ENCODE measurements at places on chromosomes 4 and X.

GRCh38 chrX:155055494-155055893 is 15.4 kb downstream of the CMC4 start:
- peaks cover 9% of the 10 kb centered on the region for H3K4me1 ChIP-seq
- peaks cover 4% of the 10 kb centered on the region for H3K36me3 ChIP-seq
- DNase-seq: no peak
- no peaks in the 10 kb centered on the region for H3K27me3 ChIP-seq

DNA sequence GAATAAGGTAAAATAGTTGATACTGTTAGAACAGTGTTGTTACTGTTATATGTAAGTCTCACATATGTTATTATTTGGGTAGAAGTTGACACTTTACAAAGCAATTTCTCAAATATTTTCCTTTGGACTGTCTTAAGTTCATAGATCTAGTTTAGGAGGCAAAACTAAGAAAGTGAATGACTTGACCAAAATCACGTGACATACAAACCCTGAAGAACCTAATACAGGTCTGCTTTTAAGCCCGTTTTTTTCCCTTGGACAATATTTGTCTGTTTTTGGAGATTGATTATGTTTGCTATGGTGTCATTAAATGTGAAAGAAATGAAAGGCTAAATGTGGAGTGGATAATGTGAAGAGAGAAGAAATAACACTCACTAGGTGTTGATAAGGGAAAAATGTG is 644.9 kb upstream of the PITX2 start:
- no peaks in the 10 kb centered on the region for H3K36me3 ChIP-seq
- no peak for DNase-seq
- H3K4me1 ChIP-seq: peaks cover 8% of the 10 kb centered on the region
- no peak overlapping the region for H3K27ac ChIP-seq

GRCh38 chr4:4639370-4639769 is 97.5 kb upstream of the STX18 start:
- no peak overlapping the region for H3K4me3 ChIP-seq
- H3K36me3 ChIP-seq: no peaks in the 10 kb centered on the region
- peaks cover 1% of the 10 kb centered on the region for H3K27me3 ChIP-seq
- H3K4me1 ChIP-seq: peaks cover 10% of the 10 kb centered on the region

GRCh38 chrX:49177338-49177833 is 5.7 kb downstream of the PLP2 start:
- H3K4me1 ChIP-seq: peaks cover 13% of the 10 kb centered on the region
- DNase-seq: no peak
- H3K4me3 ChIP-seq: no peak overlapping the region
- peaks cover 16% of the 10 kb centered on the region for H3K36me3 ChIP-seq
- H3K27ac ChIP-seq: peak overlapping the region; percentile 23
- H3K27me3 ChIP-seq: no peaks in the 10 kb centered on the region

- H3K36me3 ChIP-seq: no peaks in the 10 kb centered on the region
- H3K4me1 ChIP-seq: no peaks in the 10 kb centered on the region
- H3K4me3 ChIP-seq: no peak overlapping the region
- no peak for DNase-seq
- H3K27ac ChIP-seq: no peak overlapping the region
Measured at GRCh38 chr4:80156410-80156809, 40.9 kb upstream of the PRDM8 start.

DNA sequence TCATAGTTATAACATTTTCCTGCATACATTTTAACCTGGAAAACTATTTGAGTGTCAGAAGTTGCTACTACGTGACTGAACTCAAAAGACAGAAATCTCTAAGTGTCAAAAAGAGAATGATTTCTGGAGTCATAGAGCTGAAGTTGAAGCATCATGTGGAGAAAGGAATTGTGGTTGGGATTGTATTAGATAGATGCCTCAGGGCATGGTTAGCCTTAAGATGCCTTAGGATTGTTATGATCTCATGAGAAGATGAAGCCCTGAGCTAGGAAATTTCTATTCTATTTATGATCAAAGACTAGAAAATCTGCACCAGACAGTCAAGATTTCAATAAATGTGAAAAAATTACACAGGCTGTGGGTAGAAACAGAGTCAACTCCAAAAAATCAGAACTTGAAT is 20.2 kb downstream of the EPGN start:
- no peak for DNase-seq
- peaks cover 7% of the 10 kb centered on the region for H3K4me1 ChIP-seq
- peaks cover 17% of the 10 kb centered on the region for H3K27me3 ChIP-seq
- no peak overlapping the region for H3K4me3 ChIP-seq

Measured in chondrocyte (in vitro differentiated cells).